ENCODE measurements at places on chromosomes 11 and 22.

- DNase-seq: no peak
Measured at GRCh38 chr11:117722082-117722481, 74.9 kb downstream of the DSCAML1 start.

DNA sequence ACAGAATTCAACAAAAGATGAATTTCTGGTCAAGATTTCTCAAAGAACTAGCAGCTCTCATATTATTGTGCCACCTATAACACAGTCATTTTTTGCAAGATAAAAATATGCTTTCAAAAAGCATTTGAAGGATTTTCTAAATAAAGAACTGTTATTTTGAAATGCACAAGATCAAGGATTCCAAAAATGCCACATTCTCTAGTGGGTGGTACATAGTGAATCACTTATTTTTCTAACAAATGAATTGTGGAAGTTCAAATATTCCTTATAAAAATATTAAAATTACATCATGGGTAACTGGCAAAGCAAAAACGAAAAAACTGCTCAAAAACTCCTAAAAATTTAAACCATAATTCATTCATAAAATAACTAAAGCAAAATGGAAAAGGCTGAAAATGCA, 2.1 kb downstream of the RNF141 start:
- DNase-seq: no peak

DNA sequence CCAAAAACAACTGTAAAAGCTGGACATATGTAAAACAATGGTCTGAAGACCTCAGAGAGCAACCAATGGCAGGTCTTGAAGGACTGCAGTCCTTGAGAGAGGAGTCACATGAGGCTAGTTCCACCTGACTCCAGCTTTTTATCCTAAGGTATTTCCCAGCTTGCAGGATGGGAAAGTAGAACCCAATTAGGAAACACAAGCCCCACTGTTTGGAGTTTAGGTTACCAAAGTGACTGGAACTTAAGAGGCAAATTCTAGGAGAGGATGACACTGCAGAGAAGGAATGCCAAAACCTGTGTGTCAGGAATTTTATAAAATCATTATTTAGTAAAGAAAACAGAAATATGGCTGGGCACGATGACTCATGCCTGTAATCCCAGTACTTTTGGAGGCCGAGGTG, 18.4 kb downstream of the OR2AT4 start:
- no peak for DNase-seq

DNA sequence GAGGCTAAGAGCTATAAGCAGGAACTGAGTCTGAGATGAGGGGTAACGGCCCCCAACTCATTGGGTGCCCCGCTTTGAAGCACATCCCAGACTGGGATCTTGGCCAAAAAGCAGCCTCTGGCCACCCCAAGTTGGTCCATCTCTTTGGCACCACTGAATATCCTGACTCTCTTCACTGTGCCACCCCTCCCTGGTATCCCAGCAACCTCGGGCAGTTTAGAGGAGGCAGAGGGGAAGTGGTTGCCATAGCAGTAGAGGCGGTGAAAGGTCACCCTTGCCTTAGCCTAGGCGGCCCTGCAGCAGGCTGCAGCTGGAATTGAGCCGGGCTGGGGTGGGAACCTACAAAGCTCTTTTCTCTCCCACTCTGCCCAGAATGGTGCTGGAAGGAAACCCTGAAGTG, 1.1 kb downstream of the PELI3 start:
- DNase-seq: peak; percentile 32

GRCh38 chr11:112942966-112943643, 18.1 kb upstream of the NCAM1 start:
- DNase-seq: no peak

DNA sequence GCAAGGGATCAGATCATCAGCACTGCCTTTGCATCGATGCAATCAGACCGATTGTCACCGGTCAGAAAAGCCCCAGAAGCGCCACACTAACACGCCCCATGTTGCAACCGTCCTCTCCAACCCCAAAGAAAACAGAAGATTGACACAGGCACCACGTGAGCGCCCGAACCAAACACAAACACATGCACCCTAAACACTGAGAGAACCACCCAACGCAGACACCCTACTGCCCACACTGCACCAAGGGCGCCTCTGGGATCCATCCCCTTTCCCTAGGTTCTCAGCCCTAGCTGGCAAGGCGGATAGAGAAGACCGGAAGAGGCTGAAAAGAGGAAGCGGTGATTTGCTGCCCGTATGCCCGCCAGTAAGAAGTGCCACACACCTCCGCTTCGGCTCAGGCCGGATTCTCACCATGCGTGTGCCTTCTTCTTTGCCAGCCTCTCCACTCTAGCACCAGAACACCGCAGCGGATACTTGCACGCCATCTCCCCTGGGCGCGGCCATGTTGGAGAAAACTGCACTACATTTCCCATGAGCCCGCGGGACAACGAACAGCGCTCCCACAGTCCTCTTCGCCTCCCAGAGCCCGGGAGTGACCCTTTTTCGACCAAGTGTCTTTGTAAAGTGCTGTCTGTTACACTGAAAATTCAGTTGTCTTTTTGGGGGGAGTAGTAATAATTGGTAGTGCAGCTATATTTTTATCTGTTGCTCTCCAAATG, at the start of gene ALKBH8:
Gene ALKBH8 (minus strand): TSS at position 517 of the 719 bp plus-strand sequence. CDS start 4,842 bp downstream, outside the sequence.
- peak; percentile 69 for DNase-seq

DNA sequence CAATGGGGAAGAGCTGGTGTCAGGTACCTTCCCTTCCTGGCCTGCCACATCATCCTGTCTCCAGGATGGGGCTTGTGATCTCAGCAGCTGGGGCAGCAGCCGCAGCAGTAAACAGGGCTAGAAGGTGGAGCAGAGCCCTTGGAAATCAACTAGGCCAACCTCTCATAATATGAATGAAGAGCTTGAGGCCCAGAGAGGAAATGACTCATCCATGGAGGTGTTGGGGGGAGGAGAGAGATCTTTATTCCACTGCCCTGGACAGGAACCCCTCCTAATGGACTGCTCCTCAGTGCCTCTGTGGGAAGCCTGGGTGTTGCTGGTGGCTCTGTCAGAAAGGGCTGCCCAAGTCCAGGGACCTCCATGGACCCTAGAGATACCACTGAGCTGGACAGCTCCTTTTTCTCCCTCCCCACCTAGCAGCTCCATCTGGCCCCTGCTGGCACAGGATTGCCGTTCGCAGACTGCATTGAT, 111.8 kb downstream of the OSBP2 start:
- no peak for DNase-seq

GRCh38 chr11:93368022-93368421, 37.5 kb downstream of the DEUP1 start:
- DNase-seq: no peak

- peak; percentile 90 for DNase-seq
Measured at GRCh38 chr11:72724851-72725723, 27.1 kb downstream of the ARAP1 start.

DNA sequence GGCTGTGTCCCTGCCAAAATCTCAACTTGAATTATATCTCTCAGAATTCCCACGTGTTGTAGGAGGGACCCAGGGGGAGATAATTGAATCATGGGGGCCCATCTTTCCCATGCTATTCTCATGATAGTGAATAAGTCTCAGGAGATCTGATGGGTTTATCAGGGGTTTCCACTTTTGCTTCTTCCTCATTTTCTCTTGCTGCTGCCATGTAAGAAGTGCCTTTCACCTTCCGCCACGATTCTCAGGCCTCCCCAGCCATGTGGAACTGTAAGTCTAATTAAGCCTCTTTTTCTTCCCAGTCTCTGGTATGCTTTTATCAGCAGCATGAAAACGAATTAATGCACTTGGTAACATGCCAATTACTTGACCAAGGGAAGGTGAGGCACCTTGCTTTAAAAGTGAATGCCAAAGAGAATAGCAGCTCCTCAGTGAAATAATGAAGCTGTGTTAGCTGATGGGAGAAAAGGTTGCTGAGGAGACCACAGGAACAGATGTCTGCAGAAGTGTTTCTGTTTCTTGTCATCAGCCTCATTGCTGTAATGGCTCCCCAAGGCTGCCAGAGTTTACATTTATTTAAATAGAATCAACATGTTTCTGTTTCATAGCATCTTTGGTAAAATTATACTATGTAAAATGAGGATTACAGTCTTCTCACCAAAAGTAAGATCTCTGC, 89.0 kb upstream of the CD44 start:
- no peak for DNase-seq

All from adrenal gland (tissue), 19 donors.